ENCODE measurements at places on chromosomes 2 and 18. TPM values are rescaled to one million over a fixed set of nuclear protein-coding genes. Genes with fewer than 3 reads are reported as not detected.

- peaks cover 67% of the 10 kb centered on the region for H3K4me1 ChIP-seq
- H3K27ac ChIP-seq: no peak overlapping the region
- no peak overlapping the region for H3K4me3 ChIP-seq
- no peak for DNase-seq
- no peaks in the 10 kb centered on the region for H3K36me3 ChIP-seq
Observed at GRCh38 chr2:42921147-42921520, 128.8 kb upstream of the HAAO start.

GRCh38 chr18:57077005-57077765 lies 69.7 kb upstream of the BOD1L2 start:
- no peak overlapping the region for H3K4me3 ChIP-seq
- no peaks in the 10 kb centered on the region for H3K4me1 ChIP-seq
- H3K27ac ChIP-seq: no peak overlapping the region

Gene PLEK
- not detected for total RNA-seq

Gene ERBB4
- total RNA-seq: not detected

- no peak overlapping the region for H3K27ac ChIP-seq
- no peak overlapping the region for H3K4me3 ChIP-seq
- DNase-seq: no peak
- no peaks in the 10 kb centered on the region for H3K36me3 ChIP-seq
Observed at GRCh38 chr2:106812841-106813240, 73.1 kb downstream of the ST6GAL2 start.

DNA sequence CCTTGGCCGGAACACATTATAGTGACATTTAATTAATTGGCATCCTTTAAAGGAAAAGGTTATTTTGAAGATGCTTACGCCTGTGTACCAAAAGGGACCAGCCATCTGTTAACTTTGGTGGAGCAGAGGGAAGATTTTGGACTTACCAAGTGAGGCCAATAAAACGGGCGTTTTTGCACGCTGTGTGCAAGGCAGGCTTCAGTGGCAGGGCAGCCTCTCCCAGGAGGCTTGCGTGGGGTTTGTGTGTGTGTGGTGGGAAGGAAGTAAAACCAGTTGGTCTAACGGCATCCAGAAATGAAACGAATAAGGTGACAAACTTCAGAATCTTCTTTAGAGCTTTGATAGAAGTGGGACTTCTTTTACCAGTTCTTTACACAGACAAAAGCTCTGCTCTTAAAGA lies 191.7 kb downstream of the PRKCE start:
- H3K27me3 ChIP-seq: no peaks in the 10 kb centered on the region
- no peak overlapping the region for H3K27ac ChIP-seq
- H3K36me3 ChIP-seq: no peaks in the 10 kb centered on the region
- H3K4me3 ChIP-seq: no peak overlapping the region
- H3K4me1 ChIP-seq: no peaks in the 10 kb centered on the region

GRCh38 chr2:128781166-128781565 lies 462.5 kb upstream of the HS6ST1 start:
- H3K4me3 ChIP-seq: no peak overlapping the region
- H3K4me1 ChIP-seq: no peaks in the 10 kb centered on the region

Gene EFHD1
- total RNA-seq: 0.17 TPM

GRCh38 chr2:209864716-209865295 lies 93.2 kb downstream of the UNC80 start:
- no peaks in the 10 kb centered on the region for H3K36me3 ChIP-seq
- H3K4me3 ChIP-seq: no peak overlapping the region
- DNase-seq: no peak
- H3K4me1 ChIP-seq: no peaks in the 10 kb centered on the region
- H3K27ac ChIP-seq: no peak overlapping the region

GRCh38 chr2:162298669-162299335 lies 19.7 kb downstream of the IFIH1 start:
- H3K4me1 ChIP-seq: no peaks in the 10 kb centered on the region
- no peak overlapping the region for H3K4me3 ChIP-seq
- DNase-seq: no peak
- no peak overlapping the region for H3K27ac ChIP-seq
- no peaks in the 10 kb centered on the region for H3K36me3 ChIP-seq

Gene CDK15
- not detected for total RNA-seq

Gene HOXD12
- not detected for total RNA-seq

Gene POTEI
- total RNA-seq: 0.48 TPM

DNA sequence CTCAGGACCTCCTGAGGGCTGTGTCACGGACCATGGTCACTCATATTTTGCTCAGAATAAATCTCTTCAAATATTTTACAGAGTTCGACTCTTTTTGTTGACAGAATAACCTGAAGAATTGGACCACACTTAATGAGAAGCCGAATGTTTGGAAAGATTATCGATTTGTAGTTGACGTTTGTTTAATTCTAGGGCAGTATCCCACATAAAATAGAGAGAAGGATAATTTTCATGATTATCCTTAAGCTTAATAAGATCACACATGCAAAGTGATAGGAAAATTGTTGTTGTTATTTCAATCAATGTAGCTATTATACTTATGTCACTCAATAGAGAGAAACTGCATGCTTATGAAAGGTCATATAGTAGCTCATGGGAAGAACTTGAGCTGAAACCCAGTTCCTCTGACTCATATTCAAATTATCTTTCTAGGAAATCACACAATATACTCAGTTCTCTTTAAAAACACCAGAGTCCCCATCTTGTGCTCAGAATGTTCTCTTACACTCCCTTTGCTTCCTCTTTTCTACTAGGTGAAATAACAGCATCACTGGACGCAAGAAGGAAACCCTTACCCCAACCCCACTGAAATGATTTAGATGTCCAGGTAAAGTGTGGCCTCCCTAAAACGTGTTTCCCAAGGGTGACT lies 982.1 kb downstream of the TSN start:
- H3K4me1 ChIP-seq: no peaks in the 10 kb centered on the region
- H3K36me3 ChIP-seq: no peaks in the 10 kb centered on the region
- no peaks in the 10 kb centered on the region for H3K27me3 ChIP-seq
- DNase-seq: no peak

DNA sequence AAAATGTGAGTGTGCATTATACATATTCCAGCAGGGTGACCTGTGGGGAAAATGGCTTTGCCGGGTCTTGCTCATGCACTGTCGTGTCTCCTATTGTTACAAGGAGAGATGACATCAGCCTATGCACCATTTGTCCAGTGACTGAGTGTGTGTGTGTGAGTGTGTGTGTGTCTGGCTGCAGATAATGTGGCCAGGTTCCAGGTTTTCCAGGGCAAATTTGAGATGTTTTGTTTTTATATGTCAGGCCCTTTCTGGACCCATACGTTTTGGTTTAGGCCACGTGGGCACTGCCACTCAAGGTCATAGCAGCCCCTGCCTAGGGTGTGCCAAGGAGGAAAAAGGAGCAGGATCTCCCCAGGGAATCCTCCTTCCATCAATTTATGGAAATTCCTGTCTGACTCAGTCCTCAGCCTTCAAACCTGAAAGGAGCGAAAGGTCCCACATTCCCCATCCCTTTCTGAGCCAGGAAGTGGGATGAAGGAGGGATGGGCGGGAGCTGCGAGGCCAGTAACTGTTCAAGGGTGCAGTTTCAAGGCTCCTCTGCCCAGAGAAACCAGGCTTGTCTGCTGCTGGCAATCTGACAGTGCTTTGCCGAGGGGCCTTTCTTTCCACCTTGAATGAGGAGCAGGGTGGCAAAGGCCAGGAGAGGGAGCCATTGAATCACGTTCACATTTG lies 93.0 kb upstream of the SMAD2 start:
- no peaks in the 10 kb centered on the region for H3K4me1 ChIP-seq
- peak; percentile 13 for DNase-seq
- H3K27ac ChIP-seq: no peak overlapping the region

- H3K27me3 ChIP-seq: peaks cover 14% of the 10 kb centered on the region
- no peak overlapping the region for H3K4me3 ChIP-seq
- no peak overlapping the region for H3K27ac ChIP-seq
- no peaks in the 10 kb centered on the region for H3K4me1 ChIP-seq
Observed at GRCh38 chr2:1701020-1701419, 43.3 kb downstream of the PXDN start.

Gene HRH4
- not detected for total RNA-seq

Gene PXDN
- not detected for total RNA-seq

GRCh38 chr2:165610591-165611029 lies 141.1 kb downstream of the CSRNP3 start:
- H3K27me3 ChIP-seq: no peaks in the 10 kb centered on the region
- H3K4me1 ChIP-seq: no peaks in the 10 kb centered on the region
- H3K4me3 ChIP-seq: no peak overlapping the region

Gene ZNF407
- total RNA-seq: 8.7 TPM

DNA sequence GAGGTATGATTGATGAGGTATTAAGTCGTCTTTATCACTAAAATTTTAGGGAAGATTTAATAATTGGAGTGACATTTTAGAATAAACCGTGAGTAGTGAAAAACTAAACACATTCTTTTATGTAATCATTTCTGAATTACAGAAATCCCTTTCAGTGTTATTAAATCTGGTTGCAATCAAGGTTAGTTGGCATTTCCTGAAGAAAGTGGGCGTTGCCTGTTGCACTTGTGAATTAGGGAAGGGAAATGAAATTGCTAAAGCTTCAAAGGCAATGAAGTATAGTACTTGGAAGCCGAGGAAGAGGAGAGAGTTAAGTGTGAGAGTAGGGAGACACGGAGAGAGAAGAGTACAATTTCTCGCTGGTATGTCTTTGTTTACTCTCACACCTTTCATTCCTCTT lies 274.5 kb downstream of the SLC8A1 start:
- H3K4me3 ChIP-seq: no peak overlapping the region
- H3K36me3 ChIP-seq: no peaks in the 10 kb centered on the region
- no peak for DNase-seq
- no peaks in the 10 kb centered on the region for H3K4me1 ChIP-seq
- no peaks in the 10 kb centered on the region for H3K27me3 ChIP-seq

Gene PTCD3
- 309 TPM for total RNA-seq

Gene FLACC1
- 0.35 TPM for total RNA-seq

- H3K27ac ChIP-seq: no peak overlapping the region
- no peak overlapping the region for H3K4me3 ChIP-seq
- H3K36me3 ChIP-seq: no peaks in the 10 kb centered on the region
- H3K27me3 ChIP-seq: no peaks in the 10 kb centered on the region
Observed at GRCh38 chr2:14288016-14288415, 344.5 kb upstream of the LRATD1 start.

Gene NDUFS1
- 396 TPM for total RNA-seq

DNA sequence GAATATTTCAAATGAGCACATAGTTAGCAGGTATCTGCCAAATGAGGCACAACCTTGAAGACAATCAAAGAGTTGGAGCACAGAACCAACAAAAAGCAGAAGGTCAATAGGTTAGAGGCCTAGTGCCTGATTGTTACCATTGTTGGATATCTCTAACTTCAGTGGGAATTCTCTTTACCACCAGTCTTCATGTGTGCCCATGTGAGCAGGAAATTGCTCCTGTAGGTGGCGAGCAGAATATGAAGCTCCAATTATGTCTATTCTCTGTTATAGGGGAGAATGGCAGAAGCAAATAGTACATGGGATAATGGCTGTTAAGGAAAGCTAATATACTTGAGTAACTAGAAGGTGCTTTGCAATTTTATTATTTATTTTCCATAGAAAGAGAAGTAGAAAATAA lies 14.9 kb upstream of the ZNF385B start:
- H3K27ac ChIP-seq: no peak overlapping the region
- DNase-seq: peak; percentile 12
- no peak overlapping the region for H3K4me3 ChIP-seq
- no peaks in the 10 kb centered on the region for H3K27me3 ChIP-seq

GRCh38 chr2:183035298-183035953 lies 2.8 kb downstream of the NCKAP1 start:
- H3K4me1 ChIP-seq: peaks cover 61% of the 10 kb centered on the region
- peak overlapping the region; percentile 98 for H3K4me3 ChIP-seq
- H3K27ac ChIP-seq: no peak overlapping the region
- peaks cover 10% of the 10 kb centered on the region for H3K27me3 ChIP-seq
